ENCODE measurements at places on chromosomes 11 and 22.

DNA sequence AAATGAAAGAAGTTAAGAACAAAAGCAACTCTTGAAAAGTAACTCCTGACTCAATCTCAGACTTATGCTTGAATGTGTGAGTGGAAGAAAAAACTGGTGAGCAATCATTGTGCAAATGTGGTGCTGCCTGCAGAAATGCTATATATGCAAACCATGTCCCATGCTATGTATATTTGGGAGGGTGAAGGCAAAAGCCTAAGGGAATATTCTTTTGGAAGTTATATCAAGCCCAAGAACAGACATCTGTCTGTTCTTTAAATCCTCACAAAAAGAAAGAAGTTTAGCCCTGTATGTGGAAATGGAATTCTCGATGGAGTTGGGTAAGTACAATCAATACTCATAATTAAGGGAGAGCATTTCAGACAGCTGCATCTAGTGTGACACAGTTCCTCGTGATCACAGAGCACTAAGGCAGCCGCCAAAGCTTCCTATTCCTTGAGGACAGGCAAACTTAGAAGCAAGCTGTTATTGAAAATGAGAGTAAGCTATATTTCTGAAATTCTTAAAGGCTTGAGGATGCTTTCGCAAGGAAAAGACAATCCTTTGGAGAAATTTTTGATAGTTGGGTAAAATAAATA lies 406.5 kb upstream of the CHORDC1 start:
- DNase-seq = no peak

DNA sequence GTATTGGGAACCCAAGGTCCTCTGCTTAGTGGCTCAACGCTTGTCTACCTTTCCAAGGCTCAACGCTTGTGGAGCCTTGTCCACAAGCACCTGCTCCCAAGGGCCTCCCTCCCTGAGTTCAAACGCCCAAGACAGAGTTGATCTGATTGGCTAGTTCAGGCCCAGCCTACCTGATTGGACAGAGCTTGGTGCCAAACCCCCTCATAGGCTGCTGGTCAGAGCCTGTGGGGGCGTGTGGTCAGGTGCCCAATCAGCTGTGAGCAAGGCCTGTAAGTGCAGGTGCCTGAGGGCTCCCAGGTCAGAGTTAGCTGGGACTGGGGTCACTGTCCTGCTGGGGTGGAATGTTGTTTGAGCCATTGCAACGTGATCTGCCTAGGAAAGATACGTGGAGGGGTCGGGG lies 16.9 kb upstream of the TMPRSS6 start:
- no peak for DNase-seq

DNA sequence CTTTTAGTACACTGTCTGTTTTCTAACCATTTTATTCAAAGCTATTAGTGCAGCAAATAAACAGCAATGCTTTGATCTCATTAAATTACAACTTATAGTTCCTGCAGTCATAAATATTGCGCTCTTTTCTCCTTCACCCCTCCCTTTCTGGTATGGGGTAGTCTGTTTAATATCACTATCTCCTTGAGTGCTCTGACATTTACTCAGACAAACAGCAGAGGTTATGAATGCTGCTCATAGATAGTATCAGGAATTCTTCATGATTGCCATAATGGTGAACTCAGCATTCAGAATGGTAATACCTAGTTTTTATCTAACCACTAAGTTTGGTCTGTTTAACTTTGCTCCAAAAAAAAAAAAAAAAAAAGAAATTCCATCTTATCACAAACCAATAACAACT lies 87.4 kb downstream of the EIF3M start:
- DNase-seq = no peak

- DNase-seq = no peak
Observed at GRCh38 chr11:64218628-64219353, 7.2 kb downstream of the TRPT1 start.

DNA sequence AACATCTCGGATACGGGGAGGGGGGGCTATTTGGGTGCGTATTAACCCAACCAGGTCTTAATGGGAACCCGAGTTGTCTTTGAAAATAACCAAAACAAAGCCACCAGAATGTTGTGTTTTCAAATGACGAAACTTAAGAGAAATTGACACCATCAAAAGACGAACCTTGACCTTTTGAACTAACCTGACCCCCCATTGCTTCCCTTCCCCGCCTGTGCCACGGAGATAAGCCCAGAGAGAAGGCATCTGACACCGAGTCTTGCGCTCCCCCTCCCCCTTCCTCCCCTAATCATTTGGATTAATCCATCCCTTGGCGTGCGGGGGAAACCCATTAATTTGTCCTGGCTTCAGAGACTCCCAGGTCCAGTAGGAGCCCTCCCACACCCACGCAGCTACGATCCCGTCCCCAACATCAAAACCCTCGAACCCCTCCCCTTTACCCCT lies 4.5 kb upstream of the GCAT start:
- DNase-seq = no peak
